ENCODE measurements at places on chromosomes 7 and 10. TPM values are rescaled to one million over a fixed set of nuclear protein-coding genes. Genes with fewer than 3 reads are reported as not detected.

DNA sequence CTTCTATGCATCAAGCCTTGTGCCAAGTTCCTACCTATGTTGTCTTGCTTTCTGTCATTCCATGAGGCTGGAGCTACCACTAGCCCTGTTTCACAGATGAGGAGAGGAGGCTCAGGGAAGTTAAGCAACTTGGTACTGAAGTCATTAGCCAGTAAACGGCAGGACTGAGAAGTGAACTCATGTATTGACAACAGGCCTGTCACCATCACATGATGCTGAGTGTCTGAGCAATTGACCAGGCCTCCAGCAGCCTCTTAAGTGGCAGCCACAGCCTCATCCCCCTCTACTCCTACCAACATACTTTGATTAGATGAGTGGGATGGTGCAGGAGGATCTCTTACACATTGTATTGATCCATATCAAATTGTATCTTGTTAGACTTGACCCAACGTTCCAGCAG, 317.6 kb downstream of the GRID1 start:
- H3K4me1 ChIP-seq = no peaks in the 10 kb centered on the region
- H3K36me3 ChIP-seq = no peaks in the 10 kb centered on the region
- H3K4me3 ChIP-seq = no peak overlapping the region
- H3K27me3 ChIP-seq = no peaks in the 10 kb centered on the region

The CPN1 gene
- not detected for total RNA-seq

- peaks cover 33% of the 10 kb centered on the region for H3K4me1 ChIP-seq
- H3K27me3 ChIP-seq = no peaks in the 10 kb centered on the region
- peaks cover 6% of the 10 kb centered on the region for H3K36me3 ChIP-seq
Measured at GRCh38 chr7:150323682-150324372, 482 bp upstream of the ACTR3C start.

The TMEM229A gene
- not detected for total RNA-seq

- no peaks in the 10 kb centered on the region for H3K4me1 ChIP-seq
- H3K27me3 ChIP-seq = peaks cover 9% of the 10 kb centered on the region
- H3K36me3 ChIP-seq = no peaks in the 10 kb centered on the region
- no peak for DNase-seq
Measured at GRCh38 chr10:9331583-9332008, 1277.1 kb downstream of the GATA3 start.

Data from suprapubic skin (tissue), 4 donors.